ENCODE measurements at places on chromosomes 6 and 20. TPM values are rescaled to one million over a fixed set of nuclear protein-coding genes. Genes with fewer than 3 reads are reported as not detected.

Gene EYS
- 0.87 TPM for total RNA-seq

- DNase-seq: peak; percentile 36
Measured at GRCh38 chr6:118558464-118559217, 10.5 kb downstream of the PLN start.

DNA sequence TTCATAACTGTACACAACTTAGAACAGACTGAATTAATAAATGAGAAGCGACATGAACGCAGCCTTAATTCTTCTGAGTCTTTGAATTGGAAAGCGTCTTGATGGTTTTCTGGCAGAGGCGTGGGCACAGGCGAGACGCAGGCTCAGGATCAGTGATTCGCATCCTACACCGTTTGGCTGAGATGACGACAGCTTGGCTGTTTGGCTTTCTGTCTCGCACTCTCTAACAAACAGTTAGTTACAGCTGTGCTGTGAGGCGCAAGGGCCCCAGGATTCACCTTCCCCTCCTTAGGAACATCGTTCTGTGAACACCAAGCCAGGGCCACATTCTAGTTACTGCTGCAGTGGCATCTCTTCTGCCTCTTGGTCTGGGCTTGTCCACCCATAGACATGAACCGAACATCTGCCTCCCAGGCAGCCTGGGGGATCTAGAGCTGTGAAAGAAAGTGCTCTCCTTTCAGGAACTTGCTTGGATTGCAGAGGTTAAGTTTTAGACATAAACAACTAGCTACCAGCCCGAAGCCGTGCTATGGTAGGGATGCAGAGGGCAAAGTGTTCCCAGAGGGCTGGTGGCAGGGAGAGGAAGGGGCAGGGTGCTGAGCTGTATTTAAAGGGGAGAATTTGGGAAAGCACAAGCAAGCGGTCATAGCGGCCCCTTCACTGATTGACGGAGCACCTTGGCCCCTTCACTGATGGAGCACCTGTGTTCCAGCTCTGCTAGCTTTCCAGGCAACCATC, 49.6 kb downstream of the TCP11 start:
- DNase-seq: no peak

DNA sequence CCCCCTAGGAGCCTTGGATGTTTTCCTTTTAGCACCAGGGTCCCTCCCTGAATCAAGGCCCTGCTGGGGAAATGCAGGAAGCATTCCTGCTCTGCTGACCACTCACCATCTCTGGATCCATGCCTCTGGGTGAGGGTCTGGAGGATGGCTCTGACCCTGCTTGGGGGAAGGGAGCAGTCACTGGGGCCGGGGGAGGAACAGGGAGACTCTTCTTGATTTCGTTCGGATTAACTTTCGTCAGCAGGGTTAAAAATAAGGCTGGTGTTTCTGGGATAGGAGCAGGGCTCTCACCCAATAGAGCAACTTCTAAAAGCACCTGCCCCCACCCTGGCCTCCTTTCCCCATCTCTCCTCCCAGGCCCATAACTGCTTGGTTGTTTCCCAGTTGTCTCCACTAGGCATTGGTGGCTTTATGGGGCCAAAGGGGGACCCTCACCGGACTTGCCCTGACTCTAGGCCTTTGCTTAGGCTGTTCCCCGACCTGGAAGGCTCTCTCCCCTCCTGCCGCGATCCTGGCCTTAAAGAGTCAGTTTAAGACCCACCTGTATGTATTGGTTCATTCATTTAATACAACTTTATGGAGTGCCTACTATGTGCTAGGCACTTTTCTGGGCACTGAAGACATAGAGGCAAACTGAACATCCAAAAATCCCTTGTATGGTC, 63.0 kb downstream of the JPH2 start:
- DNase-seq: no peak

GRCh38 chr6:119137194-119138072, 59.0 kb upstream of the FAM184A start:
- DNase-seq: peak; percentile 20

Gene APCDD1L
- total RNA-seq: 0.27 TPM

Gene ERMARD
- total RNA-seq: 16.2 TPM

DNA sequence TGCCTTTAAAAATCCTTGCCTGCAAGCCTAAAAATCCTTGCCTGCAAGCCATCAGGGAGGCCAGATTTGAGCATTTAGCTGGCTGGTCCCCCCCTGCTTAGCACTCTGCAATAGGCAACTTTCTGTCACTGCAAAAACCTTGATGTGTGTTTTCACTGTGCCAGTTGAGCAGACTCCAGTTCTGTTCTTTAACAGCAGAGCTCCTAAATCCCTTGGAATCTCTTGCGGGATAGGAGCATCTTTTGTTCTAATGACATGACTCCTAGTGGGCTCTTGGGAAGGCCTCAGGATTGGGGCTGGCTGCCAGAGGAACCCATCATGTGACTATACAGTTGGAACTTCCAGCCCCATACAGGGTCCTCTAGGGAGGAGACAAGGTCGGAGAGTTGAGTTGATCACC, 50.4 kb downstream of the FAM184A start:
- DNase-seq: no peak

- DNase-seq: no peak
Measured at GRCh38 chr6:170259278-170259677, 31.6 kb downstream of the DLL1 start.

Gene TSHZ2
- not detected for total RNA-seq

DNA sequence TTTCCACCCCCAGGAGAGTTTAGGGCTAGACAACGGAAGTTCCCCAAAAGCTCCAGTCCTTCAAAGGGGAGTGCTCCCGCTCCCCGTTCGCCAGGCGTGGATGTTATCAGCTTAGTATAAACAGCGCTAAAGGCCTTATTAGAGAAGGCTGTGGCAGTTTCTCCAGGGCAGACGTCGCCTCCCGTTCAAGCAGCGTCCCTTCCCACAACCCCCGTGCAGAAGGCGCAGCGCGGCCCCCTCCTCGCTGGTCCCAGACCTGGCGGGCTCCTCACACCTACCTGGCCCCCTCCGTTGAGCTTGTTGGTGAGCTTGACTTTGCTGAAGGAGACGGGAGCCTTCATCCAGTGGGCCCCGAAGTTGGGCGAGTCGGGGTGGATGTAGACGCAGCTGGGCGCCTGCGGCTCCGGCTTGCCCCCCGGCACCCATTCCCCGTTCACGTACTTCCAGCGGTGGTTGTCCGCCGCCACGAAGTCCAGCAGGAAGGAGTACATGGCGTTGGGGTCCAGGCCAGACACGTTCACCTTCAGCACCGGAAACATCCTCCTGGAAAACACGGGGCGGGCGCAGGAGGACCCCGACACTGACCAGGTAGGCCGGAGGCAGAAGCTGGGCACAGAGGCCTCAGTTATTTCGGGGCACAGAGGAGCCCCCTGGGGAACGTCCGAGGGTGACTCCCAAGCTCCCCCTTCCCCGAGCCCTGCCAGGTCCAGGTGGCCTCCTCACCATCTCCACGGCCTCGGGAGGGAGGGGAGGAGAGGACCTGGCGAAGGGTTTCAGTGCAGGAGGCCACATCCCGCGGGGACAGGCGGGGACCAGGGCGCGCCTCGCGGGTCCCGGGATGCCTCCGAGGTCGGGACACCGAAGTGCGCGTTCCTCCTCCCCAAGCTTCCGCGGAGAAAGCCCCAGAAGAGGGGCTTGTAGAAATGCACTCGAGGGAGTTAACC, 1.1 kb downstream of the TBXT start:
- no peak for DNase-seq

- DNase-seq: no peak
Measured at GRCh38 chr6:113401231-113401630, 455.9 kb upstream of the MARCKS start.

- DNase-seq: no peak
Measured at GRCh38 chr6:107517274-107517673, 27.4 kb downstream of the SOBP start.

- no peak for DNase-seq
Measured at GRCh38 chr6:71053475-71053874, 96.6 kb upstream of the B3GAT2 start.

Gene SYCP2L
- not detected for total RNA-seq

DNA sequence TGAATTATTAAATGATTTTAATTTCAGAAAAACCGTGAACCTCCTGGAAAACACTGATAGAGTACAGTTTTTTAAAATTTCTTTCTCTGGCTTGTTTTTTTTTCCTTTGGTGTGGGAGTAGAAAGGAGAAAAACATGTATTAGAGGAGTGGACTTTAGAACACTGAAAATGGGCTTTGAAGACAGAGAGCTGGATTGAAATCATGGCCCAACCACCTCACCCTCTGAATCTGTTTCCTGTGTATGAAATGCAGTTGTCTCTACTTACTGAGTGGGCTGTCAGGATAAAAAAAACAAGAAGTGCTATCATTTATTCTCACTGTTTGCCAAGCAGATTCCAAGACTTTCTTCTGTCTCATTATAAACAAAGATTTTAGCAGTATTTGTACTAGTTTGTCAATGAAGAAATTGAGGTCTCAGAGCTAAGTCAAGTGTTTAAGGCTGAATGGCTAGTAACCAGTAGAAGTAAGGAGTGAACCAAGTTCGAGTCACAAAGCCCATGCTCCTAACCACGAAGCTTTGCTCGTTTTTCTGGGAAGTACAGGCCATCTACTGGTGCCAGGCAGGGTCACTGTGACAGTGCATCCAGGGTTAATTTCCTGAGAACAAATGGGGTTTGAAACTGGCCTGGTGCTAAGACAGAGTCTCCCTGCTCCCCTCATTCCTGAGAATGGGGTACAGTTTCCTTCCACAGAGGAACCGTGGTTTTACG, 256.4 kb downstream of the TMEM242 start:
- peak; percentile 29 for DNase-seq

Gene CST5
- not detected for total RNA-seq

Gene OVOL2
- total RNA-seq: 0.34 TPM

- DNase-seq: no peak
Measured at GRCh38 chr6:47512872-47513271, 35.3 kb downstream of the CD2AP start.

- DNase-seq: peak; percentile 88
Measured at GRCh38 chr6:43702534-43703440, 15.2 kb upstream of the MRPS18A start.

Gene DEFB127
- total RNA-seq: not detected

Gene WFDC5
- not detected for total RNA-seq

DNA sequence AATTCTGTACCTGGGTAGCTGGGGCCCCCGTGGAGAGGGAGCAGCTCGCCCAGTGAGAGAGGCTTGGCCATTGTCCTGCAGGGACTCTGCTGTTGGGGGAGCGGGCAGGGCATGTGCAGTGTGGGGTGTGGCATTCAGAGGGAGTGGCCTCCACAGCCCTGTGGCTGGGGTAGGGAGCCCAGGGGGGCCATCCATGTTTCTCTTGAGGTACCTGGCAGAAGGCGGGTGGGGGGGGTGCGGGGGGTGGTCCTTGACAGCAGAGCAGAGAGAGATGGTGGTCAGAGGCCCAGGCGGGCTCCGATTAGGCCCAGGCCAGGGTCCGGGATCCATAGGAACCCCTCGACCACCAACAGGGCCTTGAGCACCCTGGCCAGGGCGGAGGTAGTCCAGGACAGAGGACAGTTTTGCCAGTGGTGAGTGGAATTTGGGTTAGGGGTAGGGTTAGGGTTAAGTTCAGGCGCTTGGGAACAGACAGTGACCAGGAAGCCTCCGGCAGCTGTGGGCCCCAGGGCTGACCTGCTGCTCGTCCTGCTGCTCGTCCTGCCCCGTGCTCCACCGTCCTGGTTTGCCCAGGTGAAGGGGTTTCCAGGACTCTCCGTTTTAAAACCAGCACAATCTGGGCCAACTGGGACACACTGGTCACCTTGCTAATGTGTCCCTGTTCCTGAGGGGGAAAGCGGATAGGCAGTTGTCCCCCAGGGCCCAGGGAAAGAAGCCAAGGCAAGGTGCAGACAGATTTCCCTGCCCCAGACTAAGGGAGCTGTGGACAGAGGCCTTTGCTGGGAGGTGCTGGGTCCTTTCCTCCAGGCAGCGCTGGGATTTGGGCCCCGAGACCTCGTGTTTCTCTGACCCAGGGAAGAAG, 24.8 kb upstream of the MYT1 start:
- DNase-seq: no peak

DNA sequence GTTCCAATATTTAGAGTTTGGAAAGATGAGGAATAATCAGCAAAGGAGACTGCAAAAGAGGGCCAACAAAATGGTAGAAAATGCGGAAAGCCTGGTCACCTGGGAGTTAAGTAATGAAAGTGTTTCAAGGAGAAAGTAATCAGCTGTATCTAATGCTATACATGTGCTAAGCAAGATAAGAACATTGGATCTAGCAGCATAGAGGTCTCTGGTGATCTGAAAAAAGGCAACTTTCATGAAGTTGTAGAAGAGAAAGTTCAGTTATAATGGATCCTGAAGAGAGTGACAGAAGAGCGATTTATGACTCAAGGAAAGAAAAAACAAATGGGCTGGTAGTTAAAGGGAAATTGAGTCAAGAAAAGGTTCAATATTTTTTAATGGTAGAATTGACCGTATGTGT, 4.6 kb upstream of the RSPH3 start:
- DNase-seq: no peak

GRCh38 chr6:17392978-17393891, at the start of gene CAP2:
Gene CAP2 (plus strand): TSS chr6:17393595. CDS start chr6:17421556, 27,961 bp downstream.
- peak; percentile 60 for DNase-seq

GRCh38 chr6:131758920-131759319, 48.1 kb upstream of the CTAGE9 start:
- DNase-seq: no peak

Gene TSBP1
- total RNA-seq: not detected

DNA sequence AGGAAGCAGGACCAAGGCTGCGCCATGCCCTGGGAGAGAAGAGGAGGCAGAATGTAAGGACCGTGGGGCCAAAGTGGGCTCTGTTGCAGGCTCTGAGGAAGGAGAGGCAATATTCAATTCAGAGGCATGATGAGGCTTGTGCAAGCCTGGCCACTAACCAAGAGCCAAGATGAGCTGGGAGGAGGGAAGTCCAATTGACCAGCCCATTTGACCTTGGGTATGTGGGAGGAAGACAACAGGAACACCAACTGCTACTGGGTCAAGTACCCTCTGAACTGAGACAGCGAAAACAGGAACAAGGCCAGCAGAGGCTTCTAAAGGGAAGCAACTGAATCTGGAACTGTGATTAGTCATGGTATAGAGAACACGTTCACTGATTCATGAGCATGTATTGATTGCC, 779.6 kb downstream of the MAFB start:
- DNase-seq: no peak

DNA sequence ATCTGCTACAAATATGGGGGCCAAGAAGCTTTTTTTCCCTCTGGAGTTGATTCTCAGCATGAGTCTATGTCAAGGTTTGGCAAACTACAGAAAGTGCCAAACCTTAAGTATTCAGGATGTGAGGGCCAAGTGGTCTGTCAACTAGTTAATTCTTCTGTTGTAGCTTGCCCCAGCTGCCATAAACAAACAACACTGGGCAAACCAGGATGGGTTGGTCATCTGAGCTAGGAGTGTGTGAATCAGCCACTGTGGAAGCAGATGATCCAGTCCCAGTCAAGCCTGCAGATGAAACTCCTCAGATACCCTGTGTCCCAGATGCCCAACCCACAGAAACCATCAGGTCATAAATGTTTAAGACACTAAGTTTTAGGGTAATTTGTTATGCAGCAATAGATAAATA, 103.0 kb upstream of the MOCS1 start:
- DNase-seq: no peak

GRCh38 chr20:52256454-52256853, 64.9 kb upstream of the ZFP64 start:
- DNase-seq: no peak

- no peak for DNase-seq
Measured at GRCh38 chr6:14217728-14218518, 100.4 kb downstream of the CD83 start.

Data from HT1080 (cell line).